Stimulated activated CD4-positive, alpha-beta T cell treated with anti-CD3 and anti-CD28 coated beads, Interleukin-1b, Interleukin-23, amount 100 ng/mL, for 4 hours (primary cell): ENCODE measurements at places on chromosomes 3 and 15.

GRCh38 chr15:94924971-94925598 lies 693.7 kb downstream of the MCTP2 start:
- DNase-seq: no peak

GRCh38 chr3:129564981-129565644 lies 22.1 kb downstream of the H1-8 start:
- no peak for DNase-seq

- no peak for DNase-seq
These were observed 379.1 kb downstream of the MCTP2 start for GRCh38 chr15:94610485-94610884.

DNA sequence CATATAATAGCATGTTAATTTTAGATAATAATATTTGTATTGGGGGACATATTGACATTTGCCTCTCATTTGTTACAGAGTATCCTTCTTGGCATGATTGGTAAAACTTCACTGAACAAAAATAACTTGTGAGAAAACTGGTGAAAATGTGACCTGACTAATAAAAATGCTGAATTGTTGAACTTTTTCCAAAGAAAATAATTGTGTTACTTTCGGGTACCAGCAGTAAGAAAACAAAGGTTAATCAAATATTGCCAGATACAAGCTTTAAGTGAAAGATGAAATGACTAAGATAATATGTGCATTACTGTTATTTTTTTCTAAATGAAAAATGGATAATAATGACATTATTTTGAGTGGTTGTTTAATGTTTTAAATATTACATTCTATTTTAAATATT lies 15.2 kb downstream of the SLC12A1 start:
- DNase-seq: no peak

DNA sequence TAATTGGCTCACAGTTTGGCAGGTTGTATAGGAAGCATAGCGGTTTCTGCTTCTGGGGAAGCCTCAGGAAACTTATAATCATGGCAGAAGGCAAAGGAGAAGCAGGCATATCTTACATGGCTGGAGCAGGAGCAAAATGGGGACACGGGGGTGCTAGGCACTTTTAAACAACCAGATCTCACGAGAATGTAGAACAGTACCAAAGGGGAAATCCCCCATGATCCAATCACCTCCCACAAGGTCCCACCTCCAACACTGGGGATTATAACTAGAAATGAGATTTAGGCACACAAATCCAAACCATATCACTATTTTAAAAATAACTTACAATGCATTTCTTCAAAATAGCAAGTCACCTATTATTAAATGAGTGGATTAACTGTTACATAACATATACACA lies 47.1 kb upstream of the ANKRD28 start:
- no peak for DNase-seq

DNA sequence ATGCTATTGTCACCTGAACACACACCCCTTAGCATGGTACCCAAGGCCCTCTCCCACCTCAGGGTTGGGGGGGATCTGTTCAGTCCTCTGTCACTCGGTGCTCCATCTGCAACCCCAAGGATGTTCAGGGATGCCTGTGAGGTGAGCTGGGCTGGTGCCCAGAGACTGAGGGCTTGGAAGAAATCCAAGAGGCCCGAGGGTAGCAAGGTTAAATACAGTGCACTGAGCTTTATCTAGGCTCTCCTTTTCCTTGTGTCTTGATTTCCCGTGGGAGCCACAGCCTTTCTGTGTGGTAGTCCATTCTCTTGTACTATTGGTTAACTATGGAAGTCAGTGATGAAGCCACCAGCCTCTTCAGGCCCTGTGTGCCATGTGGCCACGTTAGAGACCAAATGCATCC lies 18.7 kb upstream of the WNT5A start:
- no peak for DNase-seq
